B cell (primary cell): ENCODE measurements at places on chromosomes 2 and 18. TPM values are rescaled to one million over a fixed set of nuclear protein-coding genes. Genes with fewer than 3 reads are reported as not detected.

GRCh38 chr2:43622931-43623451, 14.1 kb upstream of the PLEKHH2 start:
- DNase-seq, result no peak

Gene STK39
- polyA plus RNA-seq, result 2.3 and 2.7 TPM in 2 replicates

GRCh38 chr2:231522418-231523180, 7.6 kb downstream of the NMUR1 start:
- no peak for DNase-seq

Gene EFR3B
- not detected in 2 replicates for polyA plus RNA-seq
